H1 (cell line): ENCODE measurements at places on chromosomes 1 and 21.

DNA sequence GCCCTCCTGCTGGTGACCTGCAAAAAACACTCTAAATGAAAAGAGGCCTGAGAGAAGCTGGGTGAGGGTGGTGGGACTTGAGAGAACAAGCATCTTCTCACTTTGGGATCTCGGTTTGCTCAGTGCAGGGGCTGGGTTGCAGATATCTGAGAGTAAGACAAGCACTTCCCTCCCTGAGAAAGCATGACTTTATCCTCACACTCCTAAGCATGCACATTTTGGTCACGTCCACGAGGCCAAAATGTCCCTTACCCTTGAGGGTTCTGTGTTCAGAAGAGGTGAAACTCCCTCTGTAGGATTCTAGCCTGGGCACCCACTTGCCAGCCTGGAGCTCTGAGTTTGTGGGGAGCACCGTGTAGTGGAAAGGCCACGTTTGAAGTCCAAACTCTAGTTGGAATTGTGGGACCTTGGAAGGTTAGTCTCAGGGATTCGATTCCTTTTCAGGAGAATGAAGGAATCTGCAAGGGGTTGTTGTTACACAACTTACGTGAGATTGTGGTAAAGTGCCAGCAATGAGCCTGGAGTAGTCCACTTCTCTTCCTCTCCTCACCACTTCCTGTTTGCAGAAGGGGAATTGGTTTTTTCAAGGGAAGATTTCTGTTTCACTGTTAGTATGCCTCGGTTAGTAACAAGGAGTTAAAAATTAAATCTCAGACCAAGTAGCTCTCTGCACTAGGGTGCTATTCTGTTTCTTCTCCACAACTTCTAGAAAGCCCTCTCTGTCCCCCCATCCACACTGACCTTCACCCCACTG, 3.0 kb downstream of the FCAMR start:
- no peak overlapping the region for H3K4me3 ChIP-seq
- no peak overlapping the region for H3K27ac ChIP-seq
- H3K27me3 ChIP-seq = no peaks in the 10 kb centered on the region
- no peaks in the 10 kb centered on the region for H3K36me3 ChIP-seq
- H3K4me1 ChIP-seq = no peaks in the 10 kb centered on the region

- no peaks in the 10 kb centered on the region for H3K36me3 ChIP-seq
- no peak overlapping the region for H3K4me3 ChIP-seq
- H3K27ac ChIP-seq = no peak overlapping the region
- H3K27me3 ChIP-seq = no peaks in the 10 kb centered on the region
- peaks cover 7% of the 10 kb centered on the region for H3K4me1 ChIP-seq
- DNase-seq = no peak
Observed at GRCh38 chr1:30880678-30881318, 27.8 kb downstream of the SDC3 start.

DNA sequence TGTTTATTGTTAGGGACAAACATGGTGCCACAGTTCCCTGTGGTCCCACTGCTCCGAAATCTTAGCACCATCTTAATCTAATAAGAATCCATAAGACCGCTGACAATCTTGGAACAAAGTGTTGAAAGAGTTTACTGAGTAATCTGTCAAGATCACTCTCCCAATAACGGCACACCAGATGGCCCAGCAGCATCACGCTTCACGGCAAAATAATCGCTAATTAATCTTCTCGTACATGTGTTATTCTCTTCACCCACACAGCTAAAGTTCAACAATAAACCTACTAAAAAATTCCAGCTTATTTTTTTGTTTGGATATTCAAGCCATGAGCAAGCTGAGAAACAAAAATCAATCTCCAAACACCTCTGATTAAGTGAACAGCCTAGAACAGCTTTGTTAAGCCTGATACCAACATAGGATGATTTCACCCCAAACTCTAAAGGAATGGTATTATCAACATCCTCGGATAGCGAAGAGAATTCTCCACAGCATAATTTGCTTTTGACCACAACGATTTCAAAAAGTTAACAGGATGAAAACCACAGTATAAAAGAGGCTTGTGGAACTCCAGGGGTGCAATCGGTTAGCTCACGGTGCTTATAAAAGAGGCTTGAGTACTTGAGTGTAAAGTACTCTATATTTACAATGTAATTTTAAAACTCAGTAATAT, 329.9 kb upstream of the GREM2 start:
- H3K27me3 ChIP-seq = no peaks in the 10 kb centered on the region
- no peak overlapping the region for H3K27ac ChIP-seq
- H3K4me3 ChIP-seq = no peak overlapping the region
- no peaks in the 10 kb centered on the region for H3K36me3 ChIP-seq
- H3K4me1 ChIP-seq = no peaks in the 10 kb centered on the region

DNA sequence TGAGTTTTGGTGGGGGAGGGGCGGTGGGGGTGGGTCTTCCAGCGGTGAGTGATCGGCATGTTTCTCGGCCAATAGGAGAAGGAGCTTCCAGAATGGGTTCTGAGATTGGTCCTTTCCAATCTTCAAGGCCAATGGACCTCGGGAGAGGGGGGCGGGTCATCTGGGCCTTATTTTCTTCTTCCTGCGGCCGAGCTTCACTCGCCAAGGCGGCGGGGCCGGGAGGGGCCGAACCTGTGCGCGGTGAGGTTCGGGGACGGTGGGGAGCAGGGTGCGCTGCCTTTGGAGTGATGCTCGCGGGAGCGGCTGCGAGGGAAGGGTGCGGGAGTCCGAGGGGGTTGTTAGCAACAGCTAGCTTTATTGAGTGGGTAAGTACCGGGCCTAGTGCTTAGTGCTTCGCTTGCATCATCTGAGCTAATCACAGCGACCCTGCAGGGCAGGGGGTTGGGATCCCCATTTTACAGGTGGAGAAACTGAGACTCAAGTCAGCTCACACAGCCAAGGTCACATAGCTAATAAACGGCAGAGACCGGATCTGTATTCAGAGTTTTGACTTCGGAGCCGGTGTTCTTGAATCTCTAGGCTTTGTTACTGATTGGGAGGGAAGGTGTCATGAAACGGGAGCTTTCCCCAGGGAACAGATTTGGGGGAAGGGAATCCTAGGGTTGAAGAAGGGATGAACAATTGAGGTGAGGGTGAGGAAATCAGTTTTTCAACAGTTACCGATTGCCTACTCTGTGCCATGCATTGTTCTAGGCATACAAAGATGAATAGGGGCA, 549 bp downstream of the KDM4A start:
- H3K4me3 ChIP-seq = peak overlapping the region; percentile 73
- peaks cover 11% of the 10 kb centered on the region; the same call in 1 of the 2 replicates for H3K4me1 ChIP-seq
- H3K27me3 ChIP-seq = no peaks in the 10 kb centered on the region
- H3K27ac ChIP-seq = peak overlapping the region; percentile 91
- peak; percentile 96 for DNase-seq
- peaks cover 3% of the 10 kb centered on the region for H3K36me3 ChIP-seq

GRCh38 chr1:200900877-200901276, 6.2 kb downstream of the INAVA start:
- no peak overlapping the region for H3K27ac ChIP-seq
- H3K36me3 ChIP-seq = peaks cover 32% of the 10 kb centered on the region
- peaks cover 7% of the 10 kb centered on the region; the same call in 1 of the 2 replicates for H3K4me1 ChIP-seq
- DNase-seq = no peak

DNA sequence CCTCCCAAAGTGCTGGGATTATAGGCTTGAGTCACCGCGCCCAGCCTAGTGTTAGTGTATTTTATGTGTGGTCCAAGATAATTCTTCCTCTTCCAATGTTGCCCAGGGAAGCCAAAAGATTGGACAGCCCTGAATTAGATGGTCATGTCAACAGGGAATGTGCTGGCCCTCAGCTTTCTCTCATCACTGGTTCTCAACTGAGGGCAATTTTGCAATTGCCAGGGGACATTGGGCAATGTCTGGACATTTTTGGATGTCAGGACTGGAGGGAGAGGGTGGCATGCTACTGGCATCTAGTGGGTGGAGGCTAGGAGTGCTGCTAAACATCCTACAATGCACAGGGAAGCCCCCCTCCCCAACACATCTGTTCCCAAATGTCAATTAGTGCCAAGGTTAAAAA, 95.0 kb downstream of the LAMC2 start:
- H3K4me1 ChIP-seq = peaks cover 20% of the 10 kb centered on the region
- H3K4me3 ChIP-seq = no peak overlapping the region
- no peaks in the 10 kb centered on the region for H3K36me3 ChIP-seq
- no peaks in the 10 kb centered on the region for H3K27me3 ChIP-seq
- DNase-seq = no peak

DNA sequence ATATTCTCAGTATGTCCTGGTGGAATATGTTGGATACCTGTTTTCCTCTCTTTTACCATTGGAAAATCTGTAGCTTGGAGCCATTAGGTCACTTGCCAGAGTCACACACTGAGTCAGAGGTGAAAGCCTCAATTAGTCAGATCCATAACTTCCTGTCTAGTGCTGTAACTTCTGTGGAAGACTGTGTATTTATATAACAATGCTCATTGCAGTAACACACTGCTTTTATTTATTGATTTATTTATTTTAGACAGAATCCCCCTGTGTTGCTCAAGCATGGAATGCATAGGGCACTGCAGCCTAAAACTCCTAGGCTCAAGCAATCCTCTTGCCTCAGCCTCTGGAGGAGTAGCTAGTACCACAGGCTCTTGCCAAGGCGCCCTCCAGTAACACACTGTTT, 1.3 kb upstream of the DOCK7 start:
- no peaks in the 10 kb centered on the region for H3K4me1 ChIP-seq
- H3K27ac ChIP-seq = no peak overlapping the region
- no peaks in the 10 kb centered on the region for H3K27me3 ChIP-seq
- H3K4me3 ChIP-seq = no peak overlapping the region
- no peaks in the 10 kb centered on the region for H3K36me3 ChIP-seq

DNA sequence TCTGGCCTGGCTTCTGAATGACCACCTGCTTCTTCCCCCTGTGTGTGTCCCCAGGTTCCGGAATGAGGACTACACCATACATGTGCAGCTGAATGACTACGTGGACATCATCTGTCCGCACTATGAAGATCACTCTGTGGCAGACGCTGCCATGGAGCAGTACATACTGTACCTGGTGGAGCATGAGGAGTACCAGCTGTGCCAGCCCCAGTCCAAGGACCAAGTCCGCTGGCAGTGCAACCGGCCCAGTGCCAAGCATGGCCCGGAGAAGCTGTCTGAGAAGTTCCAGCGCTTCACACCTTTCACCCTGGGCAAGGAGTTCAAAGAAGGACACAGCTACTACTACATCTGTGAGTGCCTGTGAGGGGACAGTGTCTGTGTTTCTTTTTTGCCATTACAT, 3.6 kb downstream of the EFNA1 start:
- DNase-seq = no peak
- no peak overlapping the region for H3K27ac ChIP-seq
- H3K36me3 ChIP-seq = no peaks in the 10 kb centered on the region
- H3K4me3 ChIP-seq = no peak overlapping the region
- H3K27me3 ChIP-seq = peaks cover 20% of the 10 kb centered on the region

DNA sequence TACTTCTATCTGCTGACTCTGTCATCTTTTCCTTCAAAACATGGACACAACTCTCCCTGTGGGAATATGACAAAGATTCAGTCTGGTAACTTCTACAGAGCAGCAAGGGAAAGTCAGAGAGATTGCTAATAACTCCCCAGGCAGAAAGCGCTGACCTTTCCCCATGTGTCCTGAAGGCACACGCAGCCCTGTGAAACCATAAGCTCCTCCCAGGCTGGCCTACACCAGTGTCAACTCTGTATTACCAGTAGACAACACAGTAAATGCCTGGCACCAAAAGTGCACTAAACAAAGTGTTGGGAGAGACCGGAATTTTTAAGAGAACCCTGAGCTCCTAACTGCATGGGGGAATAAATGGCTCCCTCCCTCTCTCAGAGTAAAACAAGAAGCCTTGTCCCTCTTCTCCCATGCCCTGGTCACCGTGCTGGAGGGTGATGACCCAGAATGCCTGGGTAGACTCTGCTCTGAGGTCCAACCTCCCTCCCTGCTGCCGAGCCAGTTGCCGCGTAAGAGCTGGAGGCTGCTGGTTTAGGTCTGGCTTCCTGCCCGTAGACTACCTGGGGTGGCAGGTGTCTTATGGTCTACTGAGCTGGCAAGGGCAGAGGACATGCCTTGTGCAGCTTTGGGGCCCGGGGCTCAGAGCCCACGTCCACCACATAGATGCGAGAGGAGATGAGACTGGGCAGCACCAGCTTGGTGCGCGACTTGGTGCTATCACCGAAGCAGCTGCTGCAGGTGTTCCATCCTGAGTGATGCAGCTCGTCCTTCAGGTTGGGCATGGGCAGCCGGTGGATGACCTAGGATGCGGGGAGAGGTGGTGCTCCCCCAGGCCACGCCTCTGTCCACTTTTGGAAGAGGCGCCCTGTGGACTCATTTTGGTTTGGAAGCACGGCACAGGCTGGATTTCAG, 3.9 kb downstream of the SELENBP1 start:
- DNase-seq = no peak
- no peak overlapping the region for H3K4me3 ChIP-seq
- H3K4me1 ChIP-seq = peaks cover 11% of the 10 kb centered on the region

GRCh38 chr1:903305-903704, 20.4 kb upstream of the SAMD11 start:
- H3K4me3 ChIP-seq = no peak overlapping the region
- DNase-seq = no peak
- no peaks in the 10 kb centered on the region for H3K4me1 ChIP-seq

- no peaks in the 10 kb centered on the region for H3K27me3 ChIP-seq
- no peak for DNase-seq
- no peak overlapping the region for H3K4me3 ChIP-seq
- H3K27ac ChIP-seq = no peak overlapping the region
- H3K4me1 ChIP-seq = no peaks in the 10 kb centered on the region
Observed at GRCh38 chr1:184595596-184595995, 159.1 kb downstream of the EDEM3 start.

DNA sequence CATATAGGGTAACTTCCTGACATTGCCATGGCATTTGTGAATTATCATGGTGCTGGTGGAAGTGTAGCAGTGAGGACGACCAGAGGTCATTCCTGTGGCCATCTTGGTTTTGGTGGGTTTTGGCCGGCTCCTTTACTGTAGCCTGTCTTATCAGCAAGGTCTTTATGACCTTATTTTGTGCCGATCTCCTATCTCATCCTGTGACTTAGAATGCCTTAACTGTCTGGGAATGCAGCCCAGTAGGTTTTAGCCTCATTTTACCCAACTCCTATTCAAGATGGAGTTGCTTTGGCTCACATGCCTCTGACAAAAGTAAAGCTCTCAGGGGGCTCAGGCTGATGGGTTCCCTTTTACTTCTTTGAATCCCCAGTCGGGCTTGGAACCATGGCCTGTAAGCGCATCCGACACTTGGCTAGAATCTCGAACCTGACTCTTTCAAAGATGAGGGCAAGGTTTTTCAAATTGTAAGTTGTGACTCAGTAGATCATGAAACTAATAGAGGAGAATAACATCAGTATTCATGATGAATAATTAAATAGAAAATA, 85.0 kb downstream of the GALNT2 start:
- H3K27me3 ChIP-seq = no peaks in the 10 kb centered on the region
- no peak overlapping the region for H3K4me3 ChIP-seq
- no peak for DNase-seq

GRCh38 chr1:185213091-185213490, 56.1 kb downstream of the SWT1 start:
- DNase-seq = no peak
- no peaks in the 10 kb centered on the region for H3K36me3 ChIP-seq
- H3K27ac ChIP-seq = no peak overlapping the region
- no peaks in the 10 kb centered on the region for H3K27me3 ChIP-seq
